ENCODE measurements at places on chromosomes 1 and 21.
A peak's percentile ranks its signal among the peaks of the same experiment; 100 is the strongest.

DNA sequence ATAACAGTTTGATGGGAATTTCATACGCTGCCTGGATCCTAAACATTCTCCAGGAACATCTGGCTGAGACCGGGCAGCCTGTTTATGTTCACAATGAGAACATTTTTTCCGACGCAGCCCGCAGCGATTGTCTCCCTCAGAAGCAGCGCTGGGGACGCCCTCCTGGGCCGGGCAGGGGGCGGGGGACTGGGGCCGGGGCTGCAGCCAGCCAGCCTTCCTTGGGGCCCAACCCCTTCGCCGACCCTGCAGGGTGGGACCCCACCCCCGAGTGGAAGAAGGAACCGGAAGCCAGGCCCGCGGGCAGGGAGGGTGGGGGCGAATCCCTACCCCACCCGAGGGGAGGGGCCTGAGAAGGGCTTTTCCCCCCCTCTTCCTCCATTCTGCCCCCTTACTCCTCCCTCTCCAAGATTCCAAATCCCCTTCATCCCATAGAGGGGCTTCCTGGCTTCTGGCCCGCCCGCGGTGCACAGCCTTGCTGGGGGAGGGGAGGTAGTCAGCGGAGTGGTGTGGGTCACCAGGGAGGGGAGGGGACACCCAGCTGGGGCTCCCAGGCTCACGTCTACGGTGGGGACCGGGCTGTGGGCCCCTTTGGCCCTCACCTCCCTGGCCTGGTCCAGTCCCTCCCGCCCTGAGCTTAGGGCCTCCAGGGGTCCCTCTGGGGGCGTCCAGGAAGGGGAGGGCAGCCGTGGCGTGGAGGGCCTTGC is 60.6 kb downstream of the WNT9A start:
- H3K36me3 ChIP-seq, result no peaks in the 10 kb centered on the region
- H3K4me1 ChIP-seq, result peaks cover 32% of the 10 kb centered on the region
- H3K27ac ChIP-seq, result peak overlapping the region; percentile 90
- DNase-seq, result peak; percentile 86

DNA sequence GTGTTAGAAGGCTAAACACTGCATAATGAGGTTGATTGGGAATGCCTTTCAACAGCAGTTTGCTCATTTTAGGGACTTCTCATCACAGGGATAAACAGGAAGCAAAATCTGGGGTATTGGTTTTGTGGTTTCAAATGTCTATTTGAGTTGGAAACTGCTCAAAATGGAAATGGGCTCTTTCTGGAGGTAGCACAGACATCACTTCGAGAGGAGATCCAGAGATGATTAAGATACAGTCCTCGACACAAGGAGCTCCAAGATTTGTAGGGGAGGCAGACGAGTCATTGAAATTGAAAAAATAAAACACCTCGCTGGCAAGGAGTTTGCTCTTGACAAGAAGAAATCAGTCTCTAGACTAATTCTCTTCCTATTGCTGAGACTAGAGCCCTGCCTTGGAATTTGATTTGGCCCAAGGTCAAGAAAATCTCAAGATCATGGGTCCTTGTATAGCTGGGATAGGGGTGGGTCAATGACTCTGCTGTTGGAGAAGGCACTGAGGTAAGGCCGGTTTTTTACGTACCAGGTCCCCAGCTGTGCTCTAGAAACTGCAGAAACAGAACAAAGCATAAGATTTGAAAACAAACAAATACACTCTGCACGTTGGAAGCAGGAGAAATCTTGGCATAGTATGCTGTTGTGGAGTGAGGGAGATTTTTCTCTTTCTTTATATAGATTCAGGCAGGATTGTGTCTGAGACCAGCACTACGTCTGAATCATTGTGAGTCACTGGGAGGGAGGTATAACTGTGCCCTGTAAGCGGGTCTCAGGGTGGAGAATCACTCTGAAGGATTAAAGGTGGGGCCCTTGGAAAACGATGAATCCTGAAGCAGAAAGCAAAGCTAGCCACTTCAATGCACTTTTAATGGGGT is 17.7 kb upstream of the KLHDC8A start:
- H3K4me3 ChIP-seq, result no peak overlapping the region
- peaks cover 10% of the 10 kb centered on the region for H3K4me1 ChIP-seq
- no peaks in the 10 kb centered on the region for H3K36me3 ChIP-seq
- DNase-seq, result no peak
- no peaks in the 10 kb centered on the region for H3K27me3 ChIP-seq
- H3K27ac ChIP-seq, result no peak overlapping the region

GRCh38 chr1:3736708-3737107 is 15.5 kb upstream of the CCDC27 start:
- no peaks in the 10 kb centered on the region for H3K36me3 ChIP-seq
- H3K4me3 ChIP-seq, result no peak overlapping the region
- DNase-seq, result no peak
- H3K4me1 ChIP-seq, result no peaks in the 10 kb centered on the region

GRCh38 chr1:96842215-96842614 is 120.6 kb downstream of the PTBP2 start:
- H3K27ac ChIP-seq, result no peak overlapping the region
- H3K36me3 ChIP-seq, result no peaks in the 10 kb centered on the region
- DNase-seq, result no peak

- H3K4me1 ChIP-seq, result peaks cover 22% of the 10 kb centered on the region
- DNase-seq, result no peak
- H3K36me3 ChIP-seq, result no peaks in the 10 kb centered on the region
- no peak overlapping the region for H3K4me3 ChIP-seq
- H3K27ac ChIP-seq, result no peak overlapping the region
Observed at GRCh38 chr1:24925082-24925779, 4.8 kb downstream of the RUNX3 start.

- H3K4me3 ChIP-seq, result no peak overlapping the region
- no peak overlapping the region for H3K27ac ChIP-seq
- no peak for DNase-seq
- no peaks in the 10 kb centered on the region for H3K36me3 ChIP-seq
Observed at GRCh38 chr1:83673312-83673711, 325.6 kb downstream of the TTLL7 start.

- no peaks in the 10 kb centered on the region for H3K27me3 ChIP-seq
- H3K4me3 ChIP-seq, result no peak overlapping the region
- no peak overlapping the region for H3K27ac ChIP-seq
Observed at GRCh38 chr21:45380566-45380965, 24.4 kb upstream of the COL18A1 start.

DNA sequence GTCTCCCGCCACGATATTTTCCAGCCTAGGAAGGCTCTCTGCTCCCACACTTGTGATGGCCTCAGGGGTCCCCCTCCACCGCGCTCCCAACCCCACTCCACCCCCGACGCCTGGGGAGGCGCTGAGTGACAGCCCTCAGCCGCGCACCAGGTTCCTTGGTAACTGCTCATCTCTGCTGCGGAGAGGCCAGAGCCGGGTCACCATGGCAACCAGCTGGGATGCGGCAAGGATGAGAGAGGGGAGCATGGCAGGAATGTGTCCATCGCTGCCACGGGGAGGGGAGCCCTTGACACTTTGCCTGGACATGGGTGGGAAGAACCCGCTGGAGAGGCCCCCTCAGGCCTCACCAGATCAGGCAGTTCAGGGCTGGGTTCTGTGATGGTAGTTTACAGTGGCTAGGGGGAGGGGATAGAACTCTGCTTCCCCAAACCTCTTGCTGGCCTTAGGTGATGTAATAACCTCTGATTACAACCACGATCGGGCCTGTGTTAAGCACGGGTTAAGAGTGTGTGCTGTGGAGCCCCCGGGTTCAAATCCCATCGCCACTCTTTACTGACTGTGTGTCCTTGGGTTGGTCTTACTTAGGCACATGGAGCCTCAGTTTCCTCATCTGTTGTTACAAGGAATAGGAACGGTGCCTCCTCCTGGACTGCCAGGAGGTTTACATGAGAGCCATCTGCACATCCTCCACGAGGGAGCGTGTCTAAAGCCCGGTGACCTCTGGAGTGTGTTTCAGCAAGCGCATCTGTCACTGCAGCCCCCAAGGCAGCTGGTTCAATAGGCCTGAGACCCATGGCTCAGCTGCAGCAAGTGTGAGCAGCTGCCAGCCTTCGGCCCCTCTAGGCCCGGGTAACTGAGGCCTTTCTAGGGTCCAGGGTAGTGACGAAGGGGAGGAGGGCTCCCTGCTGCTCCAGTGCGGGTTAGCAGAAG is 6.3 kb downstream of the KIF17 start:
- H3K4me1 ChIP-seq, result no peaks in the 10 kb centered on the region
- no peaks in the 10 kb centered on the region for H3K36me3 ChIP-seq

- no peak overlapping the region for H3K27ac ChIP-seq
- H3K4me1 ChIP-seq, result no peaks in the 10 kb centered on the region
- no peaks in the 10 kb centered on the region for H3K27me3 ChIP-seq
Observed at GRCh38 chr1:198125995-198126735, 30.6 kb upstream of the NEK7 start.

DNA sequence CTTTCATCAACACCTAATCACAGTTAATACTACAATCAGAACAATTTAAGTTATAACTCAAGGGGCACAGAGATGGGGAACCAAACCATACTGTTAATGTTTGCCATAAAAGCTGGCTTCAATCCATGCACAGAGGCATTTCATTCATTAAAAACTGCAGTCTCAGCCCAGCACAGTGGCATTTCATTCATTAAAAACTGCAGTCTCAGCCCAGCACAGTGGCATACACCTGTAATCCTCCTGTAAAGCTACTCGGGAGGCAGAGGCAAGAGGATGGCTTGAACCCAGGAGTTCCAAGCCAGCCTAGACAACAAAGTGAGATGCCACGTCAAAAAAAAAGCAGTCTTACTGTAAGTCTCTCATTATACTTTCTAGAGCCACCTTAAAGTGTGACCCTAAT is 29.2 kb downstream of the ARID4B start:
- H3K36me3 ChIP-seq, result no peaks in the 10 kb centered on the region
- H3K27me3 ChIP-seq, result no peaks in the 10 kb centered on the region
- no peak overlapping the region for H3K27ac ChIP-seq
- no peak overlapping the region for H3K4me3 ChIP-seq
- no peak for DNase-seq
- peaks cover 71% of the 10 kb centered on the region for H3K4me1 ChIP-seq

DNA sequence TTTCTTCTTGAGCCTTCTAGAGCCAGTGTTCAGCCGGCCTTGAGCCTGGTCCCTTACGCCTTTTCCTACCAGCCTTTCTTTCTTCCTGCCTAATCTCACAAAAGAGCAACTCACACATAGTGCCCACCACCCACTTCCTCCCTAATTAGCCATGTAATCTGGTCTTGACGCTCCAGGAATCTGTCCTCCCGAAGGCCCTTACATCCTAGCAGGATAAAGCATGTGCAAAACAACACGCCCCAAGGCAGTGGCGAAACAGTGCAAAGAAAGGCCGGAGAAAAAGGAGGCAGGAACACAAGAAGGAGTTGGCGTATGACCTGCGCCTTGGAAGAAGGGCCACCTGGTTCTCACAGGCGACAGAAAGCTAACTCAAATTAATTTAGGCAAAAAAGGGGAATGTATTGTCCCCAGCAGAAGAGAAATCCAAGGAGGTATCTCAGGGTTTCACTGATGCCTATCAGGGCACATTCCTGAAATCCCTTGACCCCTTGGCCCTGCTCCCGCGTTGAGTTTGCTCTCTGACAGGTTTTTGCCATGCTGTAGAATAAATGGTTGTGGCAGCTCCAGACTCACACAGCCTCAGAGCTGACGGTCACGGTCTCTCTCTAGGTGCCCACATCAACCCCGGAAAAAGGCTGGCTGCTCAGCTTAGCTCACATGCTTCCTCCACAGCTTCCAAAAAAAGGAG is 79.0 kb downstream of the ZNF281 start:
- H3K27ac ChIP-seq, result no peak overlapping the region
- no peaks in the 10 kb centered on the region for H3K36me3 ChIP-seq
- no peak overlapping the region for H3K4me3 ChIP-seq
- H3K4me1 ChIP-seq, result no peaks in the 10 kb centered on the region
- H3K27me3 ChIP-seq, result no peaks in the 10 kb centered on the region
- DNase-seq, result no peak

DNA sequence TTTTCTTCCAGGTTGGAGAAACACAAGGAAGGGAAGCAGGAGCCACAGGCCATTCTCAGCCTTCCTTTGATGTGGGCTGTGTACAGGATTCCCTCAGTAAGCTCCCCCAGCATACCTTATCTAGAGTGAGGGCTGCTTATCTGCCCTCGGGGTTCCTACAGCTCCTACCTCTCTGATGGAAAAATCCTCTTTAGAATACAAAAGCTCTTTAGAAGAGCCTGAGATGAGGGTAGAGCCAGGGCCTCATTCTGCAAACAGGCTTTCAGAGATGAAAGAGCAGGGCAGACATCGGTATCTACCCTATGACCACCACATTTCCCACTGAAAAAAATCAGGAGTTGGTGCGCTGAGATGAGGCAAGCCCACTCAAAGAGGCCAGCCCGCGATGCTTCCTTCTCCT is 85.1 kb downstream of the PLPP3 start:
- H3K4me3 ChIP-seq, result no peak overlapping the region
- no peaks in the 10 kb centered on the region for H3K36me3 ChIP-seq
- H3K27me3 ChIP-seq, result no peaks in the 10 kb centered on the region

DNA sequence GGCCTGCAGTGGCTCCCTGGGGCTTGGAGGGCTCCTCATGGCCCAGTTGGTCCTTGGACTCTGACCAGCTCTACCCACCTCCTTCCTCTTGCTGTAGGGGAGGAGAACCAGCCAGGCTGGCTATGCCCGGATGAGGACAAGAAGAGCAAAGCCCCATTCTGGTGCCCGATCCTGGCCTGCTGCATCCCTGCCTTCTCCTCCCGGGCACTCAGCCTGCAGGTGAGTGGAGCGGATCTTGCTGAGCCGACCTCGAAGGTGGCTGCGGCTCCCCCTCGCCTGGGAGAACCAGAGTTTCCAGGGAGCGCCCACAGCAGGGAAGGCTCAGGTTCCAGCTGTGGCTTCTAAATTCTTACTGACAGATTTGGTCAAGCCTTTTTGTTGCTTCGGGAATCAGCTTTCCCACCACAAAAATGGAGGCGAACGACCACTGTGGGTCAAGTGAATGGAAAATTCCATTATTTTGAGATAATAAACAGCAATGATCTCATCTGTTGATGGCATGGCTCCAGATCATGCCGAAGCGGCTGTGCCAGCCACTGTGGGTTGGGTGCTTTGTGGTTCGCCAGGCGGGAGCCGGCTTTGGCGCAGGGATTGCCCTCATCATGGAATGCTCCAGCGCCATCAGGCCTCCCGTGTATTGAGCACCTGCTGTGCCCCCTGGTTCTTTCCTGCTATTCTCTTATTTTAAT is 106.5 kb upstream of the ACTL8 start:
- no peak overlapping the region for H3K4me3 ChIP-seq
- H3K36me3 ChIP-seq, result no peaks in the 10 kb centered on the region

DNA sequence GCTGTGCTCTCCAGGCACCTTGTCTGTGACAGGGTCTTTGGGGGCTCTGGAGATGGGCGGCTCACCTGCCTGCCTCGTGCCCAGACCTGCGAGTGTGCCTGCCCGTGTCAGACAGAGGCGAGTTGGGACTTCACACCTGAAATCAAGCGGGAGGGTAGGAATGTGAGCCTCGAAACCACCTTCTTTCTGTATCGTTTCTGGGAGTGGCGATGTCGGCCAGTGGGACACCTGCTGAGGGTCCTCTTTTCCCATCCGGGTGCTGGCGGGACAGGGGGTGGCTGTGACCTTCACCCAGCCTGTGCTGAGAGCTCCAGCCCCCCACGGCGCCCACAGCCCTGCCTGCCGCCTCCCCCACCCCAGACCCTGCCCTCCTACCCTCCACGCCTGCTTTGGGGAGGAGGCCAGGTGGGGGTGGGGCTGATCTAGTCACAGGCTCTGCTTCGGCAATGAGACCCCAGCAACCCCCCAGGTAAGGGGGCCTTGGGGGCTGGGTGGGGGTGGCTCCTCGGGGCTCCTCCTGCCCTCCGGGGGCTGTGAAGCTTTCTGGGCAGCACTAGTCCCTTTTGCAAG is 15.6 kb upstream of the FAAP20 start:
- H3K4me3 ChIP-seq, result no peak overlapping the region
- H3K4me1 ChIP-seq, result peaks cover 90% of the 10 kb centered on the region
- DNase-seq, result no peak
- no peaks in the 10 kb centered on the region for H3K27me3 ChIP-seq
